CD4-positive, alpha-beta T cell treated with Interleukin-4 for 1 hour (primary cell): ENCODE measurements at places on chromosomes 2 and 18.

GRCh38 chr2:238791354-238791753, 56.5 kb upstream of the TWIST2 start:
- DNase-seq = no peak

DNA sequence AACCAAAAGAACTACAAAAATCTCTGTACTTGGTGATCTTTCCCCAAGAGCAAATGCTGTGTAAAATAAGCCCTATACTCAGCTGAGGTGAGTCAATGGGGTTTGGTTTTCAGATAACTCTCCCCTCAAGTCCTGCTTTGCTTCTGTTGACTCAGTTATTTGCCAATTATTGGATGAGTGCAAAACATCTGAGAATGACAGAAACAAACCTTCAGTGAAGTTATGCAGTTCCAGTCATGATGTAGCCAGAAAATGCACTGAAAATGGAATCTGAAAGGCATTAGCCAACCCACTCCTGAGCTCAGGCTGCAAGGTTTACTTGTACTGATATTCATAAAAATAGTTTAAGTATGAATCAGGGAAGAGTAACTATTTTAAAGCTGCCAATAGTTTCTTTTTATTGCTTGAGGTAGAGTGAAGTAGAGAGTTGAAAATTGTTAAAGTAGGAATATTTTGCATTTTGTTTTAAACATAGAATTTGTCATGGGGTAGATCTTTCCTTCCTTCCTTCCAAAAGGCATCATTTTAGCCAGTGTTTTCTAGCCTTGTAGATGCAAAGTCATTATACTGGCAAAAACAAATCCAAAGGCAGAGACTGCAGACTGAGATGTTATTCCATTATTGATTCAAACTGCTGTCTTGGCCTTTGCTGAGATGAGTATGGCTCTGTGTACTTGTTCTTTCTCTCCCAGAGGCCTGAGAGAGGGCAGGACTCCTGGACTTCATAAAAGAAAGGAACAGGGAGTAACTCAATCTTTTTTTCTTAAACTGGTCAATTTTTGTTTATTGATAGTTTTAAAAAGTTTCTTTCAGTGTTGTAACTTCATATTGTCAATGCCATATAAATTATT, 215.3 kb downstream of the RND3 start:
- no peak for DNase-seq

- no peak for DNase-seq
Observed at GRCh38 chr18:53004798-53005197, 664.8 kb downstream of the DCC start.

GRCh38 chr2:2851806-2852777, 521.0 kb upstream of the MYT1L start:
- no peak for DNase-seq

GRCh38 chr2:215680605-215681598, 245.0 kb upstream of the FN1 start:
- DNase-seq = peak; percentile 51

DNA sequence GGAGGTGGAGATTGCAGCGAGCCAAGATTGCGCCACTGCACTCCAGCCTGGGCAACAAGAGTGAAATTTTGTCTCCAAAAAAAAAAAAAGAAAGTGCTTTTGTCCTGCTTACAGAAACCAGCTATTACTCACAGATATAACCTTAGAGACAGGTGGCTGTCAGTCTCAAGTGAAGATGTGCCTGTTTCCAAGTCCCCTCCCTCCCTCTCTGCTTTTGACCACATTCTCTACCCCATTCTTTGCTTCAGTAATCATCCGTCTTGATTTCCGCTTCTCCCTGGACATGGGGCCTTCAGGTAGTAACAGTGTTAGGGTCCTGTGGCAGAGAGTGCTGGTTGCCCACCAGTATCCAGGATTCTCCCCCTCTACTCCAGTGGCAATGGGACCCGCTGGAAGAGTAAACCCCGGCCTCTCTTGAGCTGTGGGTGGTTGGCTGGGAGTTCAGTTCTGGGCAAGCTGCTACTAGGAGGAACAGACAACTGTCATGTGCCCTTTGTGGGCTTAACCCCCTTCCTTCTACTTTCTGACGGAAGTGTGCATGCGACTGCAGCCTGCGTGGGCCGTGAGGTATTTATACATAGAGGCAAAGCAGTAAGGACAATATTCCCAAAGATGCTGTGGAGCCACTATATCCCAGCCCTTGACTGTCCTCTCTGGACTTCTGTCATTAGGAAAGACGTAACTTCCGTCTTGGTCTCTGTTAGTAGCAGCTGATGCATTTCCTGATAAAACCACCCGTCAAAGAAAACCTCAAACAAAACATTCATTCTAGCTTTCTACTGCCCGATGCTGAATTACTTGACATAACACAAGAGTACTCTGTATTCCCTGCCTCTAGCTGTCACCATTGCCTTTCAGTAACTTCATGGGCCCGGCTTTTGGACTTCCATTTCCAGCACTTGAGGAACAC, 17.8 kb downstream of the PDCL3 start:
- DNase-seq = peak; percentile 68

DNA sequence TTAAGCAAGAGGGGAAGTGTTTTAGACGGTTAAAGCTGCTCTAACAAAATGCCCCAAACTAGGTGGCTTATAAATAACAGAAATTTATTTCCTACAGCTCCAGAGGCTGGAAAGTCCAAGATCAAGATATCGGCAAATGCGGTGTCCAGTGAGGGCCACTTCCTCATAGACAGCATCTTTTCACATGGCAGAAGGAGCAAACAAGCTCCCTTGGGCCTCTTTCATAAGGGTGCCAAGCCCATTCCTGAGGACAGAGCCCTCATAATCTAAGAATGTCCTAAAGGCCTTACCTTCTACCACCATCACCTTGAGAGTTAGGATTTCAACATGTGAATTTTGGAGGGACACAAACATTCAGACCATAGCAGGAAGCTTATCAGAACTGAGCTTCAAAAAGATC, 57.3 kb upstream of the PPP1CB start:
- no peak for DNase-seq

GRCh38 chr2:106280722-106281446, 86.8 kb upstream of the UXS1 start:
- no peak for DNase-seq

DNA sequence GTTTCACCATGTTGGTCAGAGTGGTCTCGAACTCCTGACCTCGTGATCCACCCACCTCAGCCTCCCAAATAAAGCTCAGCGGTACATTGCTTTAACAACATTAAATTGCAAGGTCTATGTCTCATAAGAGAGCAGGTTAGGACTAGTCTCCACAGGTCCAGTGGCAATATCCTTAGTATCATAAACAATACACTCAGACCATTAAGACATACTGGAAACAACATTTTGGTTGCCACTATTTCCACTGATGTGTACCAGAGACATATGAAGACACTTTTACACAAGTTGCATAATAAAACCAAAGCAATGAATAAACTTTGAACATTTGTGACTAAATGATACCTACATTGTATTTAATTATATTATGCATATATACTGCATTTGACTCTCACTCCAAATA, 1130.0 kb downstream of the TSN start:
- no peak for DNase-seq

- no peak for DNase-seq
Observed at GRCh38 chr2:89851583-89851905, 1160.1 kb downstream of the RPIA start.

DNA sequence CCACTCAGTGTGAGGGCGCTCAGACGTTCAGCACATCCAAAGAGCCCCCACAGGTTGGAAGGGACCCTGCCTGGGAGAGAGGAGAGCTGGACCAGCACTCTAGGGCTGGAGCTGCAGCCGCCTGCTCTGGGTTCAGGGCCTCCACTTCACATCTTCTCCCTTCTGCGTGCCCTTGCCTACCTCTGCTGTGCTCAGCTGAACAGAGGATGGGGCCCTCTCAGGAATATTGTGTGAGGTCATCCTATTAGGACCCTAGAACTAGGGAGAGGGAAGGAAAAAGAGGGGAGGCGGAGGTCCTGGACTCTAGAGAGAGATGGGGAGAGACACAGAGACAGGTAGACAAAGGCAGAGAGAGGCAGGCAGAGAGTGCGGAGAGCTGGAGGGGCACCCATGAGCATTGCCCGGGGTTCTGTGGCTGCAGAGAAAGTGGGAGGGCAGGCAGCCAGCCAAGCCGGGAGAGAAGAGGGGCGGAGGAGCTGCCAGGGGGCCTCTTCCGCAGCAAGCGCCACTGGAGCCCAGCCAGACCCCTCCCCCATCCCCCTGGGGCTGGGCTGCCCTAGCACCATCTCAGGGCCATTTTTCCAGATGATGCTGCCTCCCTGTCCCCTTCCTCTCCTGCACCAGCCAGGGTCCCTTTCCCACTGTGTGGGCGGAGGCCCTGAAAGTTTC, 8.3 kb upstream of the TNS1 start:
- DNase-seq = no peak

- no peak for DNase-seq
Observed at GRCh38 chr18:22509423-22509822, 91.7 kb upstream of the CTAGE1 start.

GRCh38 chr18:35284841-35285240, 5.2 kb downstream of the ZSCAN30 start:
- DNase-seq = no peak

GRCh38 chr2:181142514-181142913, 162.1 kb downstream of the UBE2E3 start:
- peak; percentile 65 for DNase-seq

DNA sequence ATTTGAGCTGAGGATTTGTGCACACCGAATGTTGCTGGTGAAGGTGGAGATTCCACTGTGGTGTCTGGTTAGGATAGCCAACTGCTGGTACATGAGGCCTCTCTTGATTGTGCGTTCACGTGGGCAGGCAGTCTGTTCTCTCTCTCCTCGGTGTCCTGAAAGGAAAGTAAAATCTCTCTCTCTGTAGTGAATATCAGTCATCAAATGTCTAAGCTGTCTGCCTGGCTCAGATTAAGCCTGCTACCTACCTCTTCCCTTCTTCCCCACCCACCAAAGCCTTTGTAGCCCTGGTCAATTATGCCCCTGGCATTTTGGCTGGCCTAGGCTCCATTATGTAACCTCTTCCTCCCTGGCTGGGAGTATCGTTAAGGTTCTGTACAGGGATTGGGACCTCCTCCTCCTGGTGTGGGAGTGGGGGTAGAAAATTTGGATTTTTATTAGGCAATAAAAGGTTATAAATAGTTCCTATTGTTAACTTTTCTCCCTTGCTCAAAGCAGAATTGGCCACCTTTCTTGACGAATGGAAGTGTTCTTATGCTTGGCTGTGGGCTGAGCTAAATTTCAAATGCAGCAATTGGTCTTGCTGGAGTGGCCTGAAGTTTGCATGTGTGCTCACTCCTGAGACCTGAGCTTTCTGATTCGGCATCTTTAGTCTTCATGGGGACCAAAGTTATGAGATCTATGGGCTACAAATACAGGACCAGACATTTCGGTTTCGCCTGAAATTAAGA, 148.8 kb downstream of the WDSUB1 start:
- DNase-seq = no peak

GRCh38 chr2:25582077-25582830, 91.1 kb downstream of the DTNB start:
- no peak for DNase-seq

DNA sequence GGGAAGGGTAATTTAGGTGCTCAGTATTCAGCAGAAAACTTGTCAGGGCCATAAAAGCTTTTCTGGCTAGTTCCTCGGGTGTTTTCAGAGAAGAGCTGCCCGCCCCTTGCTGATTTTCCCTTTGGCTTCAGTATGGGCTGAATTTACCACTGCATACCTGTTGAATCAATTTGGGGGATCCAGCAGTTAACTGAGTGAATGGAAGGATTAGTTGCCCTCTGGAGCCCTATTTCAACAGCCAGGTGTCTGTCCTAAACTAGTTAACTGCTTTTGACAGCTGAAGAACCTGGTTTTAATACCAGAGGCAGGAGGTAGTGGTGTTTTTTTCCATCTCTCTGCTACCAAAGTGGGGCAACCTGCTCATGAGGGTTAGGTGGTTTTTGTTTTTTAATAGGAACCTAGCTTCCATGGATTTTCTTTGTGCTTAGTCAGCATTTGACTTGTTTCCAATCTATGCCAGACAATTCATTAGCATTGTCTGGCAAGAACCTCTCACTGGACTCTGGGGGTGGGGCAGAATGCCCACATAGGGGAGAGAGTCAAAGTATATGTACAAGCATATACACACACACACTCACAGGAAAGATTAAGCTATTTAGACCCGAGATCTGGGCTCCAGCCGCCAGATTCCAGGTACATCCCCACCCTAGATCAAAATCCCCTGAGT, 166.5 kb upstream of the SIX3 start:
- no peak for DNase-seq

DNA sequence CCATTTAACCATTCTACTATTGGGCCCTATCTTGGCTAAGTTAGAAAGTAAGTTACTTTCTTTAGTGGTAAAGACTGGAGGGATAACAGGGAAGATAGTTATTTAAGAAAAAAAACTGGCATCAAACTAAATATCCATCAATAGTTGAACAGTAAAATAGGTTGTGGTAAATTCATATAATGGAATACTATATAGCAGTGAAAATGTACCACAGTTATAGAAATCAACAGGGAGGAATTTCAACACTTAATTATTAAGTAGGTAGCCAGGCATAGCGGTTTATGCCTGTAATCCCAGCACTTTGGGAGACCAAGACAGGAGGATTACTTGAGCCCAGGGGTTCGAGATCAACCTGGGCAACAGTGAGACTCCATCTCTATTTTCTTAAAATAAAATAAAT, 3.1 kb upstream of the SPAST start:
- no peak for DNase-seq

DNA sequence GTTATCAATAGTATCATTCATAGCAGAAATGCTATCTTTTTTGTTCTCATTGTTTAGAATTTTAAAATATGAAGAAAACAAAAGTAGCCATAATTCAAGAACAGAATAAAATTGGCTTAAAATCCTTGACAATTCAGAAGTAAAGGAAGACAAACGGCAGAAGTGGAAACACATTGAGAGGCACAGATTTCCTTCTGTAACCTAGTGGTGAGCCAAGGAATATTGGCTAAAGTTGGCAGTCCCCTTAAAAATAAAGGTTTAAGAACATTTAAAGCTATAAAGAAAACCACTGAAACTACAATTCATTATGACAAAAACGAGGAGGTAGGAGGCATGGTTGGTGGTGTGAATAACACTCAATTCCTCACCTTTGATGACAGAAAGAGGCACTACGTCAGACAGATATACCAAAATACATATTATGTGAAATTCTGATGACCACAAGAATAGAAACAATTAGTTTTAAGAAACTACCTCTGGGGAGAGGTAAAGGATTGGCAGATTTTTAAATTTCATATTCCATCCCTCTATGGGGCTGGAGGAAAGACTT, 42.3 kb downstream of the SFT2D3 start:
- no peak for DNase-seq

GRCh38 chr2:165535471-165535870, 66.0 kb downstream of the CSRNP3 start:
- no peak for DNase-seq

DNA sequence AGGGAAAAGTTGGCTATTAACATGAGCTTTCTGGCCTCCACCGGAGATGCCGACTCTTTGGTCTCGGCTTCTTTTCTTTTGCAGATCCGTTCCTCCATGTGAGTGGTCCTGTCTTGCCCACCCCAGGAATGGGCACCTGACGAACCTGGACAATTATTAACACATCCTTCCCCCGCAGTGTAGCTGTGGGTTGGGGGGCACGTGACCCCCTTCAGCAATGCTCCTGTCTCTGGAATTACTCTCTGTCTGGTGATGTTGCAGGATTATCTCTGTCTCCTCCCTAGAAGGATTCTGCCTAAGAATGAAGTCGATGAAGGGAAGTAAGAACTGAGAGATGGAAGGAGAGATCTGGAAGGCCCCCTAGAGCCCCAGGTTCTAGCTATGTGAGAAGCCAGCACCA, 115.2 kb upstream of the NPAS2 start:
- DNase-seq = no peak
